Mammary epithelial cell (primary cell): ENCODE measurements at places on chromosomes 12 and 14. TPM values are rescaled to one million over a fixed set of nuclear protein-coding genes. Genes with fewer than 3 reads are reported as not detected.

DNA sequence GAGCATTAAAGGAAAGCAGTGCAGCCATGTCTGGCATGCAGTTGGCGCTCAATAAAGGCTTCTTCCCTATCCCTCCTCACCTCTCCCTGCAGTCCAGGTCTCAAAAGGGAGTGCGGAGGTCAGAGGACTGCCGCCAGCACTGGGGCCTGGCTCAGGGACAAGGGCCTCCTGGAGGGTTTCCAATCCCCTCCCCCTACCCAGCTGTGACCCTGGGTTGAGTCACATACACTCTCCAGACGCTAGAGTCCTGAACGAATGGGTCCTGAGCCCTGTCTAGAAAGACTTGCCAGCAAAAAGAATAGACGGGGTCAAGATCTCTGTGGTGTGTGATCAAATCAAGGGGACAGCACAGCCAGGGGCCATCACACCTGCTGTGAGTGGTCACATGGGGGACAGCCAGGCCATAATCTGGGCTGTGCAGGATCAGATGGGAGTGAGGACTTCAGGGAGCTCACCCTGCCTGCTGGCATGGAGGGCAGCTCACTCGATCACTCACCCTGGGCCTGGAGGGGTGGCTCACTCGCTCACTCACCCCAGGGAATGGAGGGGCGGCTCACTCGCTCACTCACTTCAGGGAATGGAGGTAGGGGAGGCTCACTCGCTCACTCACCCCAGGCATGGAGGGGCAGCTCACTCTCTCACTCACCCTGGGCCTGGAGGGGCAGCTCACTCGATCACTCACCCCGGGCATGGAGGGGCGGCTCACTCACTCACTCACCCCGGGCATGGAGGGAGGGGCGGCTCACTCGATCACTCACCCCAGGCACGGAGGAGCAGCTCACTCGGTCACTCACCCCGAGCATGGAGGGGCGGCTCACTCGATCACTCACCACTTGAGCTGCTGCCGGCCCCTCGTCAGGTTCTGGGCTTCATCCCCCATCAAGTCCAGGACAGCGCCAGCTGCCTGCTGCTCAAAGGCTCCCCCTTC lies 12.8 kb downstream of the CFAP73 start:
- no peak for DNase-seq

DNA sequence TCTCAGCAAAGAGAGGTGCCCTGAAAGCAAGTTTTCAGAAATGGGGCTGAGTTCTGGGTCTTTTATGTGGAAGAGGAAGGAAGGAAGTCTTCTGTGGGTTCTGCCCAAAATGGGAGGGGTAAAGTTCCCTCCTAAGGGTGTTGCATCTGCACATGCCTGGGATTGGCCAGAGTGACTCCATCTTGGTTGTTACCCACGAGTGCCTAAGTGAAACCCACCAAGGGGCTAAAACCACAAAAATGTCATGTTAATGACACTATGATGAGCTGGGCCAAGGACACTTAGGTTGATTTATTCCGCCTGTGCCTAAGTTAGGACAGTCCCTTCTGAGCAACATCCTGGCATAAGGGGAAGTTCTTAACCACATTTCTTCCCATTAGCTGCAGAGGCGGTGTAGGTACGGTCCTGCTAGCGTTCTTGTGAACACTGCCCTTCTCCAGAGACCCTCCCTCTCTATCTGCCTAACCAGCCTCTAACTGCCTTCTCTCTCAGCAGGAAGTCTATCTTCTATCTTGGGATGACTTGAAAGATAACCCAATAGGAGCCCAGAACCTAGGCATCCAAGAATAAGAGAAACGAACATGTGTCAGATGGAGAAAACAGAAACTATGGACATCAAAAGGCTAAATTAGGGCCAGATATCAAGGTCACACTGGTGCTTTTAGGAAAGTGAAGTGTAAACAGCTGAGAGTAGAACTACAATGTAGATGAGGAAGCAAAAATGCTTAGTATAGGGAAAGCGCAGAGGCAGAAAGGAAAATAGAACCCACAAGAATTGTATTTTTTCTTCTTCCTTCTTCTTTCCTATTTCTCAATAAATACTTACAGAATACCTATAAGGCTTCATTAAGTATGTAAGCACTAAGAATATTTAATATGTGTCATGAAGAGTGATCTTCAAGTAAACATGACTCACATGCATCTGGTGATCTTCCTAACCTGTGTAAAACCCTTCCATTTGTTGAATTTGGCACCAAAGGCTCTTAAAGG lies 104.2 kb upstream of the AMN1 start:
- DNase-seq = no peak

DNA sequence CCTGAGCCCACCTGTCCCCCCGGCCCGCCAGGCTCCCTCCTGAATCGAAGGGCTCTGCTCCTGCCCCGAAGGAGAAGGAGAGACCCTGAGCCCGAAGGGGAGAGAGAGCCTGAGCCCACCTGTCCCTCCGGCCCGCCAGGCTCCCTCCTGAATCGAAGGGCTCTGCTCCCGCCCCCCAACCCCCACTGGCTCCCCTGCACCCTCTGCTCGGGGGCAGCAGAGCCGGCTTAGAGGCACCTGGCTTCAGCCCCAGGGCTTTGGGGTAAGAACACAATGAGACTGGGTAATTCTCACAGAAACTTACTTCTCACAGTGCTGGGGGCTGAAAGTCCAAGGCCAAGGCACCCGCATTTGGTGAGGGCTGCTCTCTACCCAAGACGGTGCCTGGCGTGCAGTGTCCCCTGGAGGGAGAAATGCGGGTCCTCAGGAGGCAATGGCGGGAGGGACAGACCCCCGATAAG lies 53.1 kb upstream of the FBRSL1 start:
- DNase-seq = no peak

Gene SLC2A13
- polyA plus RNA-seq = 1.7 TPM

Gene P3H3
- polyA plus RNA-seq = 1.3 TPM

GRCh38 chr14:32545506-32546210 lies 216.6 kb downstream of the AKAP6 start:
- DNase-seq = no peak

Gene CD163L1
- polyA plus RNA-seq = 0.14 TPM

DNA sequence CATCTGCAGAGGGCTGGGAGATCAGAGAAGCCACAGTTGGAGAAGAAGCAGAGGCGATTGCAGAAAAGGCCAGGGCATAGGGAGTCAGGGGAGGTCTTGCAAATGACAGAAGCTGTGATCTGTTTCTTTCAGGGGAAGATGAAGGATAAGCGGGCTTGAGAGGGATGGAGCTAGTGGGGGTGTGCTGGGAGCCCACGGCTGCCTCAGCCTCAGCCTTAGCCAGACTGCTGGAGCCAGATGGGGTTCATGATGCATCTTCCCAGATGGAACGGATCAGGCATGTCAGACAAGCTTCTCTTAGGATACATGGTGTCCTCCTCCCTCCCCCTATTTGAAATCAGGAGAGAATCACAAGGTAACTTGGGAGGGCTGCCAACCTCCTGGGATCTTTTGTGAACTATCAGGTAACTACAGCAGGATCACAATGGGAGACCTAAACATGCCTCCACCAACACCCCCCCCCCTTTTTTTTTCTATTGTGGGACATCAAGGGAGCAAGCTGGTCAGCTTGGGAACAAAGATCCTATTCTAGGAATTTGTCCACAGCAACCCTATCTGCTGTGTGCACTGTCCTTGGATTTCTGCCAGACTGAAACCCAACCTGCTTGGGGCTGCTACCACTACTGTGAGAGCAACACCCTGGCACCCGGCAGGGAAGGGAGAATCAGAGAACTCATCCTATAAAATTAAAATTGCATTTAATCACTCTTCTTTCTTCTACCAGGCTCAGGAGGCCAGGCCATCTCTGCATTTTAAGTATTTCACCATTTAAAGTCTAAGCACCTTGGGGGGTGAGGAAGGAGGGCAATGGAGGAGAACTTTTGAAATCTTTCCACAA lies 10.7 kb upstream of the ATP2A2 start:
- DNase-seq = peak; percentile 50

- peak; percentile 80 for DNase-seq
These were observed 34.8 kb upstream of the FRMD6 start for GRCh38 chr14:51616724-51617409.

Gene MED13L
- 20.5 TPM for polyA plus RNA-seq

- peak; percentile 45 for DNase-seq
These were observed 437.9 kb downstream of the BCL11B start for GRCh38 chr14:98834119-98834518.

GRCh38 chr12:15720295-15720694 lies 68.9 kb downstream of the EPS8 start:
- DNase-seq = no peak

- no peak for DNase-seq
These were observed 398.5 kb downstream of the MDGA2 start for GRCh38 chr14:47276931-47277330.

Gene CISTR
- not detected for polyA plus RNA-seq

GRCh38 chr14:37234222-37234621 lies 36.5 kb downstream of the MIPOL1 start:
- DNase-seq = no peak

Gene SLC10A1
- not detected for polyA plus RNA-seq

Gene HVCN1
- not detected for polyA plus RNA-seq

DNA sequence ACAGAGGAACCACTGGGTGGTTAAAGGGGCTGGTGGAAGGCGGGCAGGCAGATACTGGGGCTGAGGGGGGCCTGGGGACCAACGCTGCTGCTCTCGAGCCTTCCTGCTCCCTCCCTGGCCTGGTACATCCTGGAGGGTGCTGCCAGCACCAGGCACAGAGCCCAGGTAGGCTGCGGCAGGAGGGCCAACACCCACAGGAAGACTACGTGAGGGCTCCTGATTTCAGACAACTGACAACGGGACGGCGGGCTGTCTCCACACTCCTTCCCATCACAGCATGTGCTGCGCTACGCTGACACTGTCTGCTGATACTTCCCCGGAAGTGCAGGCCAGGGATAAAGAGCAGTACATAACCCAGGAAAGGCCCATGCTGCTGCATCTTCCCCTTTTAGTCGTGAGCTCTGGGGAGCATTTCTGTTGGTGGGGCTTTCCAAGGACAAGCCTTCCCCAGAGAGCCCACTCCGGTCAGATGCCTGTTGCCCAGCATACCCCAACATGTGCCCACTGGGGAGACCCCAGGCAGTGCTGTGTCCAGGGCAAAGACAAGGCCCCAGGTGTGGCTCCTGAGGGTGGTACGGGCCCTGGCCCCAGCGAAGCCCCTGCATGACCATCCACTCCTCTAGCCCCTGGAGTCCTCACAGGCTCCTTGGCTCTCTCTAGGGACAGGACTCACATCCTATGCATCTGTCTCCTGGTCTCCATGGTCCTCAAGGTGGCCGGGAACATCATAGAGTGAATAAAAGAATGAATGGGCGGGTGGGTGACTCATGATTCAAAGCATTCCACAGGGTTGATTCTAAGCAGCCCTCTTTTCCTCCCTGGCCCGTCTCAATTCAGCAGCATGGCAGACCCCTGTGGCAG lies 38.0 kb downstream of the CHGA start:
- DNase-seq = peak; percentile 34

Gene CALM1
- polyA plus RNA-seq = 607 TPM
